ENCODE measurements at places on chromosomes 5 and 9.
A peak's percentile ranks its signal among the peaks of the same experiment; 100 is the strongest.

DNA sequence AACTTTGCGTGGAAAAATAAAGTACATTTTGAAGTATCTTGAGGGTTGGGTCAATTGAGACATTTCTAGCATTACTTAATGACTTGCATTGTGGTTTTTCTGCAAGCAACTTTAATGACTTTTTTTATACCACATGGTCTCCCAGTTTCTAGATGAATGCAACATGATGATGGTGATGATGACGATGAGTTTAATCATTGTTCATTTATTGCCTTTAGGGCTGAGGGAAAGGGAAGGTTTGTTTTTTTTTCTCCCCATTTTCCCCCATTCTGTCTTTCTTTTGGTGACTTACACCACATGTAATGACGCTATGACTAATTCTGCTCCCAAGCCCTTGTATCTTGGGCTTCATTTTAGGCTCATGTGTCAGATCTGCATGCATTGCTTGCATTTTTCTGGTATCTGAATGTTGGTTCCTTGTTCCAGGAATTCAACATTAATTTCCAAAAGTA, 57.7 kb upstream of the NXNL2 start:
- no peak for DNase-seq

DNA sequence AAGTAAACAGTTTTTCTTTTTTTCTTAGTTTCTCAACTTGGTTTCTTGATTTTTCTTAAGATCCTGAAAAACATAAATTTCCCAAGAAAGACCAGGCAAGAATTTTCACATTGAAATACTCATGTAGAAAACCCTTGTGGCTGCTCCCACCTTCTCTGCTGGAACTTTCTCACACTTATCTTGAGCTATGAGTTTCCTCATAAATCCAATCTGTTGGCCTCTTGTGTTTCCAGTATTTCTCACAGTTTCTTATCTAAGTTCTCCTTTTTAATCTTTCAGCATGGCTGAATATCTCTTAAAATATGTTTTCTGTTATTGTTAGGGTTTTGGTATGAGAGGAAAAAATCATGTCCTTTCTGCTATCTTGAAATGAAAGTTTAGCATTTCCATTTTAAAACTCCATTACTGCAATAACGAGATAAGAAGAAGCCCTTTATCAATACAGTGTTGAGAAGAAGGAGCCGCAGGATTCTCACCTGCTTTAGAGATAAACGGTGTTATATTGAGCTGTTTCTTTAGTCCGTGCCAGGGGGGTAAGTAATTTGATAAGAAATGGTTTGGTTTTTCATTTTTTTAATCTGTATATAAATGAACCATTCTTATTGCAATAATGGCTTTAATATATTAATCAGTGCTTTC, 89.3 kb downstream of the ALDH1A1 start:
- no peak for DNase-seq

- no peak for DNase-seq
Observed at GRCh38 chr5:90483206-90483605, 8.5 kb downstream of the POLR3G start.

GRCh38 chr9:106648799-106649198, 214.2 kb upstream of the ZNF462 start:
- DNase-seq, result no peak

DNA sequence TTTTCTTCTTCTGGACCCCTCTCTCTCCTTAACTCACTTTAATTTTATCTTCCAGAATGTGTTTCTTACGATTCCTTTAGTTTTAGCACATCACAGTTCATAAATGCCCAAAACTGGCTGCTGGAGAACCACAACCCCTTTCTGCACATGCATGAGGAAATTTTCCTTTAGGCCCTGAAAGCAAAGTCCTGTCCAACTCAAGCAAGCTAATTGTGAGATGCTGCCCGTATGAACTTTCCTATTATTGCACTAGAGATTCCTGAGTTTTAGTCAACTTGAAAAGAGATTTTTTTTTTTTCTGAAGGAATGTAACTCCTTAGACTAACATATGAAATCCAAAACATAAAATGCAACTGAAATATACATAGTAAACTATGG, 52.1 kb upstream of the DAB2 start:
- no peak for DNase-seq

- DNase-seq, result no peak
Observed at GRCh38 chr9:112815868-112816267, 65.3 kb downstream of the SNX30 start.

DNA sequence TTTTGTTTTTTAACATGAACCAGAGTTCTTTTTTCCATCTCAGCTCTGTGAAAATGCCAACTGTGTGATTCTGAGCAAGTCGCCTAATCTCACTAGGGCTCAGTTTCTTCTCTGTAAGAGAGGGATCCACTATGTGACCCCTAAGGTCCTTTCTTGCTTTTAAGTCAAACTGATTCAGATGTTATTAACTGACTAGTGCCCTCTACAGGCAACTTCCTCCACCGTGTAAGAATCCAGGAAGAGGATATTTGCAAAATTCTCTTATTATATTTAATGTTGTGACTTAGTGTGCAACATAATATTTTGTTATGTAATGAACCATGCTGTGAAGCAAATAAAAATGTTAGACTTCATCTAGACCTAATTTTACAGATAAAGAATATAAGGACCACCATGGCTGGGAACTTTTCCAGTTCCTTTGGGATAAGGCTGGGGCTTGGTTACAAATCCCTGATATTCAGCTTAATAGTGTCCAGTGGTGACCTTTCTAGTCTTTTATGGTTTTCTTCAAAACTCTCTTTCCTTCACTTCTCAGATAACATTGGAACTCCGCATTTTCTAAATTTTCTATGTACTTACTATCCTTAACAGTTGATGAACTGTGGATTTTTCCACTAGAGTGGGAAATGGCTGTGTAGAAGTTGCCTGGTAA, 244.7 kb downstream of the PIK3R1 start:
- peak; percentile 66 for DNase-seq

DNA sequence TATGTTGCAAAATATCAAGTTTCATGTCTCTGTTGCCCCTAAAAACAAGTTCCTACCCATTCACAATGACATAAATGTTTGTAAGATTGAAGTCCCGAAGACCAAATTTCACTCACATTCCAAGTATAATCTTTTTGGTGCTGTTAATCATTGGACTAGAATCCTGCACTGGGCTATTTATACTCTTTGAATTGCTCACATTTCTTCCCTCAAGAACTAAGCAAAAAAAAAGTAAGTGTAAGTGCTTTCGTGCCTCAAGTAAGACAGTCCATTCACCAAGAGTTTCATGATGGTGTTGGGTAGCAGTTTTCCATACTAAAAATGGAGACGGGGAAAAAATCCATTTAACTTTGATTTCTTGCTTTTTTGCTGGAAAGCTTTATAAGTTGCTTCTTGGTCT, 242.3 kb downstream of the EBF1 start:
- DNase-seq, result no peak

- DNase-seq, result no peak
Observed at GRCh38 chr9:127180457-127181314, 58.3 kb upstream of the ANGPTL2 start.

DNA sequence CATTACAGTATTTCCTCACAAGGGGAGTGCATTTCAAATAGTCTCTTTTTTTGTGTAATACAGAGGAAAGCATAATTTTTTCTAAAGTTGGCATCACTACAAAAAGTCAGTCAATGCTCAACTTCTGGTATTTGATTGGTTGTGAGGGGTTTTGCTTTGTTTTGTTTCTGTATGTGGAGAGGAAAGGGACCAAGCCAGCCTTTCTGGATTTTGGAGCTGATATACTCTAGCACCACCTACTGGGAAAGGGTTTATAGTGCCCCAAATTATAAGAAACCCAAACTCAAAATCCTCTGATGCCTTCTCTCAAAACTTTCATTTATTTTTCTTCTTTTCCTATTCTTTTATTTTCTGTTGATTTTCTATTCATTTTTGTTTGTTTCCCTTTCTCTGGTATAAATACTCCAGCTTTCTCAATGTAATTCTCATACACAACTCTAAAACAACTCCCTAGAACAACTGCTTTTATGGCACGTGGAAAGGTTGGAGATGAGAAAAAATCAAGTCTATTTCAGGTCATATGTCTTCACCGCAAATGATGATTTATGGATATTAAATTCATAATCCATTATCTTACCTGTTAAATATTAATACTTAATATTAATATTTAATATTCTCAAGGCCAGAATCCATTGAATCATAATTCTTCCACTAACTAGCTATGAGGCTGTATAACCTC, 69.5 kb upstream of the ANXA1 start:
- DNase-seq, result no peak

DNA sequence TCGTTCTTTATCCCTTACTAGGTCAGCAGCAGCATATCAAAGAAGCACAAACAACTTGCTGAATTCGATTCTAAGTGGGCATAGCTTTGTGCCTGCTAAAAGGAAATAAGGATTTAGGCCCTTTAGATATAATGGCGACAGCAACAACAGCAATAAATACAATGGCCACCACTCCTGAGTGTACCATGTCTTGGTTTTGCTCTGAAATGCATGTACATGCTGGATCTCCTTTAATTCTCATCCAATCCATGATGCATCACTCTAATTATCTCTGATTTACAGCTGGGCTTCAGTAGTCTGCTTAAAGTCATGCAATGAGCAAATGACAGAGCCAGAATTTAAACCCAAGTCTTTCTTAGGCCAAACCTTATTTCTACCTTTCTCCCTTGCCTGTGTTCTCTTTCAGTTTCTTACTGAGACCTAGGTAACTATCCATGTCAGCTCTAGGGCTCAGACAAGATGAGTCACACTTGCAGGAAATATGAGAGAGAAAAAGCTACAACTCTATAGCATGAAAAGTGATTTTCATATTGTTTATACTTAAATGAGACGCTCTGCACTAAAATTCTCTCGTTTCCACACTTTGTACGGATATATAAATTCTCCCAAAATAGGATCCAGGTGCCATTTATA, 111.8 kb downstream of the HMHB1 start:
- DNase-seq, result no peak

GRCh38 chr5:123706531-123706930, 194.6 kb downstream of the CSNK1G3 start:
- no peak for DNase-seq

Measured in GM12864 (cell line).